ENCODE measurements at places on chromosomes 7 and 10.

DNA sequence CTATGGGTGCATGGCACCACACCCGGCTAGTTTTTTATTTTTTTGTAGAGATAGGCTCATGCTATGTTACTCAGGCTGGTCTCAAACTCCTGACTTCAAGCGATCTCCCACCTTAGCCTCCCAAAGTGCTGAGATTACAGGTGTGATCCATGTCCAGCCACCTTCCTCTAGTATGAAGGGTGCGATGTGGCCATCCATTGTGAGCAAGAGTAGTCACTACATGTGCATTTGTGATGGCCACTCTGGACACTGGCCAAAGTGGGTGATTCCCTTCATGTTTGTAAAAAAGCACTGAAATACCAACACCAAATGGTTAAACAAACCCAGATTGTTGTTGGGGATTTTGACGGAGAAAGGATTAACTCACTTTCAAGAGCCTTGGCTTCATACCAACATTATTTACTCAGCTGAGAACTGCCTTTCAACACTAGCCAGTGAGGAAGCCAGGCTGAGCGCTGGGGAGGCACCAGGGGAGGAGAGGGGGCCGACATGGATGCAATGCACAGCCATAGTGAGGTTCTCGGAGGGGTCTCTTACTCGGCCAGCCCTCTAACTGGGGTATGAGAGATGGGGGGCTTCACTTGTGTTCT lies 198.1 kb upstream of the LYZL2 start:
- no peak for DNase-seq

GRCh38 chr10:38047666-38048065 lies 37.2 kb downstream of the ZNF33A start:
- no peak for DNase-seq

DNA sequence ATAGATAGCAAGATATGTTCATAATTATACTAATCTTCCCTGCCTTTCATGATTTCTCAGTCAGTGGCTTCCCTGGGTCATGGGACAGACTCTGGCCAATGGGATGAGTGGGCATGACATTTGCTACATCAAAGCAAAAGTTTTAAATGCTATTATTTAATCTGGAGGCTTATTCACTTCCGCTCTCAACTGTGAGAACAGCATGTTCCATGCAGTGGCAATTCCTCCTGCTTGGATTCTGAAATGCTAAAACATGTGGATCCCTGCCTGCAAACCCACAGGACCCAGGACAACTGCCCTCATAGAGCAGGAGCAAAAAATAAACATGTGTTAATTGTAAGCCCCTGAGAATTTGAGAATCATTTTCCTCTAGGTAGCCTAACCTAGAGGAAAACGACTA lies 1412.4 kb upstream of the CELF2 start:
- no peak for DNase-seq

- DNase-seq, result no peak
These were observed 26.0 kb downstream of the EGFR start for GRCh38 chr7:55044791-55045190.

DNA sequence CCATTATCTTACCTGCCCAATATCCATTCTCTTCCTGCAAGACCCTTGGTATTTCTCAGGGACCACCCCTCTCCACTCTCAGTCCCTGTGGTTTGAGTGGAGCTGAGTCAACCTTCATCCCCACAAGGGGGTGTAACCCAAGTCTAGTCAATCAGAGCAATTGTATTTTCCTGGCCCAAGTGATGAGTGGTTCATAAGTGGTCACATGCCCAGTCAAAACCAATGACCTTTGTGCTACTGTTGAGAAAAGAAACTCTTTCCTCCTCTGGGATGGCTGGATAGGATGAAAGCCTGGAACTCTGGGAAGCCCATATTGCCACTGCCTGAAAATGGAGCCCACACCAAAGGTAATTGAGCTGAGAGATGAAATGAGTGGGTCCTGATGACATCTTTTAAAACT lies 93.6 kb downstream of the SNX10 start:
- no peak for DNase-seq

GRCh38 chr10:128894641-128895040 lies 572.4 kb upstream of the MGMT start:
- DNase-seq, result no peak

All from stimulated activated CD4-positive, alpha-beta T cell treated with anti-CD3 and anti-CD28 coated beads, Interleukin-15, amount 100 ng/mL, for 1 hour (primary cell).